Amniotic epithelial cell (primary cell): ENCODE measurements at places on chromosomes 11 and 22.

DNA sequence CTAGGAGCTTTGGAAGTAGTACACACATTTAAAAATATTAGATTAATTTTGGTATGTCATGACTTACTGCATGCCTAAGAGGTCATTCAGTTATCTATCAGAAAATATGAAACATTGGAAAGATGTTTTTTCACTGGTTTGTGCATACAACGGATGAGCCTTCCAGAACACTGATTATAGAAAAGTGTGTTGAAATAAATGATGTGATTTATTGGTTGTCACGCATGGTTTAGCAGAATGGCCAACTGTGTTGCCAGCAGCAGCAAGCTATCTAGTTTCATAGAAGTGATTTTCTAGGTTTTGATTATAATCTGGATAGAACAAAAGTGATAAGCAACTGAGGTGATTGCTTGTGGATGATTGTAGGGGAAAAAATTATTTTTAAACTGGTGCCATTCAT lies 53.6 kb downstream of the DDX10 start:
- peak; percentile 83 for DNase-seq

DNA sequence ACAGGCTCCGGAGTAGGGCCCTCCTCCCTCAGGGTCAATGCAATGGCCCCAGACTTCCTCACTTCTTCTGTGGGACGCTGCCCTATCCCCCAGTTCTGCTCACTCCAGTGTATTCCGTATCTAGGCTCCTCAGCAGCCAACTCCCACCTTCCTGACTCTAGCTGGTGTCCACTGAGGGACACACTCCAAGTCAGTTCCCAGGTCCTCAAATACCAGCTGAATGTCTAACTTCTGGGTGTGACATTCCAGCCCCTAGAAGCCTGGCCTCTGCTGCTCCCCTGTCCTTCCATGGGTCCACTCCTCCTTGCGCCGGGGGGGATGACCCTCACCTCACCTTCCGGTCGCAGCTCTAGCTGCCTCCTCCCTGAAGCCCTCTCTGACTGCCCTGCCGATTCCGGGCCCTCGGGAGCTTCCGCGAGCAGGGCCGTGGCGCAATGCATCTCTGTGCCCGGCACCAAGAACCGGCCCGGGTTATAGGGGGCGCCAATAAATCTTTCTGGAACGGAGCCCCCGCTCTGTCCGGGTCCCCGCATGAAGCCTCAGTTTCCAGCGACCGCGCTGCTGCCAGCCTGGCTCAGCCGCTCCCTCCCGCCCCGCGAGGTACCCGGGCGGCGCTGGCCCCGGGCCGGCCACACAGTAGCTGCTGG lies 15.4 kb downstream of the BAD start:
- peak; percentile 54 for DNase-seq

DNA sequence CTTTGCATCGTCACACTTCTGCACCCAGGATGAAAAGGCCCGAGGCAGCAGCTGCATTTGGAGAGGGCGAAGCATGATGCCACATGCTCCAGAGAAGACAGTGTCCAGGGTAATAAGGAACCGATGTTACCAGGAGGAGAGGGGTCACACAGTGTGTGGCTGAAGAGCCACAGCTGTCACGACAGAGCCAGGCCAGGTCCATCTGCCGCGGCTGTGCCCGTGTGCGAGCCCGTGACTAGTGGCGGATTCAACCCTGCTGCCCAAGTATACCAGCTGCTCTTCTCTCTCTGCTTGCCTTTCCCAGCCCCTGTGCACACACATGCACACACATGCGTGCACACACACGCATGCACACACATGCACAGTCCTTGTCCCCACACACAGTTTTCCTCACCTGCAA lies 1432.5 kb downstream of the BRD1 start:
- no peak for DNase-seq

DNA sequence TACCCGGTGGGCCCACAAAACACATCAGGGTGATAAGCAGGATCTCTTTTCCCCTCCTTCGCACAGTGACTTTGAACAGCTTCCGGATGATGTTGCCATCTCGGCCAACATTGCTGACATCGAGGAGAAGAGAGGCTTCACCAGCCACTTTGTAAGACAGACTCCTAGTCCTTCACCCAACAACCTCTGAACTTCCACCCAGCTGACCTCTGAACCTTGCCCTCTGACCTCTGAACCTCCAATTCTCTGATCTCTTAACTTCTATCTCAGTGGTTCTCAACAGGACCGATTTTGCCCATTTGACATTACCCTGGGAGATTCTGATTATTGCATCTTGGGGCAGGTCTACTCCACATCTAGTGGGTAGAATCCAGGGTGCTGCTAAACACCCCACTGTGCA lies 3.2 kb downstream of the NCF4 start:
- DNase-seq = no peak

DNA sequence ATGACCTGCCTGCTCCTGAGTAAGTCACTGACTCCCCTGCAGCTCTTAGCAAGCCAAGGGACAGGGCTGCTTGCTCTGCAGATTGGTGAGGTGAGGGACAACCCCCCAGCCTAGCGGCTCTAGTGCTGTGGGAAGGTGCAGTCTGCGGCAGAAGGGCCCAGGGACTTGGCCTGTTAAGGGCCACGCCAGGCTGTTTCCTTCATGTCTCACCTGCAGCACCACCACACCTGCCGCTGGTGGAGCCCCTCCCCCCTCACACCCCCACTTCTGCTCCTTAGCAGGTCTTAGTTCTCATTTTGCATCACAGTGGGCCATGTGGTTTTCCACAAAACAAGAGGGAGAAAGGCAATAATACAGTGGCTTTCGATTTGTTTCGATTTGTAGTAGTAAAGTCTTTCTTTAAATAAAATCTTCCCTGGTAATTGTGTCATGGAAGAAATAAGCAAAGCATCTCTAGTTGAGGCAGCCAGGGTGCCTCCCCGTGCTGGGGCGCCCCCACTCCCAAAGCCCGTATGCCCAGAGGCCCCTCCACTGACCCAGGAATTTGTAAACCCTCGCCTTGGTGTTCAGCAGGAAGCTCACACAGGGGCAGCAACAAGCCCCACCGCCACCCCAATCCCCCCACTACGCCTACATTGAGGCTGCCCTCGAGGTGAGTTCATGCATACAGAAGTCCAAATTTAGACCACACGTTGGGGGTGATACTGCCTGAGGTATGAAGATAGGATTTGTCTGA lies 86.5 kb upstream of the CLDN5 start:
- DNase-seq = no peak

GRCh38 chr11:72584293-72584938 lies 89.8 kb downstream of the PDE2A start:
- no peak for DNase-seq

GRCh38 chr11:36744375-36745168 lies 146.5 kb upstream of the RAG2 start:
- DNase-seq = peak; percentile 62

GRCh38 chr22:27638329-27639233 lies 163.0 kb downstream of the MN1 start:
- no peak for DNase-seq

DNA sequence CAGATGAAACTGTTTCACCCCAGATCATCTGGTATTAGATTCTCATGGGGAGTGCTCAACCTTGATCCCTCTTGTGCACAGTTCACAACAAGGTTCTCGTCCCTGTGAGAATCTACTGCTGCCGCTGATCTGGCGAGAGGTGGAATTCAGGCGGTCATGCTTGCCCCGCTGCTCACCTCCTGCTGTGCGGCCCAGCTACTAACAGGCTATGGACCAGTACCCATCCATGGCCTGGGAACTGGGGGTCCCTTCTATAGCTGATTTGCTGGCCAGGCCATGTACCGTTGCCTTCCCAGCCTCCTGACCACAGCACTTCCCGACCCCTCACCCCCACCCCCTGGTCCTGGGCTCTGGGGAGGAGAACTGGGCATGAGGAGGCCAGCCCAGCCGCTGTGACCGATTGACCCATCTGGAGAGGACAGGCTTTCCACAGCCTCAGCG lies 2.6 kb downstream of the PHLDA2 start:
- DNase-seq = no peak

DNA sequence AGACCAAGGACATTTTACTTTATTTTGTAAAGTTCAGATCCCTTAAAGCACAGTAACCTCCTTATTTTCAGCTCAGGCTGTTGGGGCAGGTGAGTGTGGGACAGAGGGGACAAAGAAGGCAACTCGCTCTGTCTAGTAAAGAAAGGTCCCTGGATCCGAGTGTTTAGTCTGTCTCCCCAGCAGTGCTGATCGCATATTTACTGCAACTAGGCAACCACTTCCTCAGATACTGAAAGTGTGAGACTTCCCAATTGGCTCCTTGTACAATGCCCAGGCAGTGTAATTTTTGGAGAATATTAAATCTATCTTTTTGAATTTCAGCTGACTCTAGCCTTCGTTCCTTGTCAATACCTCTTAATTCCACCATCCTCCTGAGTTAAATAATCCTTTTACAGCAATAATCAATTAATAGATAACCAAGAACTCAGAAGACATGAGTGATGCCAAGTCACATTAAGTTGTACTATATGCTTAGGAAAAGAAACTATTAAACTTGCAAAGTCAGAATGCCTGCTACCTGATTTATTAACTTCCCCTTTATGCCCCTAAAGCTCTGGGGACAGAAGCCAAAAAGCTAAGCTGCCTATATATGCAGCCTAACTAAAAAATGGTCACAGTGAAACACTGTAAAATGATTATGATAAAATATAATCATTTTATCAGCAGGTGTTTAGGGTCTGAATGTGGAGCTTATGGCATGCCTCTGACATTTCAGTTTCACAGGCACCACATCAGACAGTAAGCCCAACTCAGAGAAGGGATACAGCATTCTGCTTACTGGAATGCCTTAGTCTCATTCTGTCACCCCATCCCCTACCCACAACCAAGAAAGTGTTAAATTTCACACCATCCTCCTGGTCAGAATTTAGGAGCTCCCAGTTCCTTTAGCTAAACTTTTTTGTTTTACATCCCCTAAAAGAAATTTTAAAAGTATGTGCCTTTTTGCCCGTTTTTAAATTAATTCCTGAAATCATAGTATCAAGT lies 138.7 kb downstream of the TRIM44 start:
- no peak for DNase-seq

GRCh38 chr11:11387207-11387606 lies 34.2 kb upstream of the CSNK2A3 start:
- no peak for DNase-seq

DNA sequence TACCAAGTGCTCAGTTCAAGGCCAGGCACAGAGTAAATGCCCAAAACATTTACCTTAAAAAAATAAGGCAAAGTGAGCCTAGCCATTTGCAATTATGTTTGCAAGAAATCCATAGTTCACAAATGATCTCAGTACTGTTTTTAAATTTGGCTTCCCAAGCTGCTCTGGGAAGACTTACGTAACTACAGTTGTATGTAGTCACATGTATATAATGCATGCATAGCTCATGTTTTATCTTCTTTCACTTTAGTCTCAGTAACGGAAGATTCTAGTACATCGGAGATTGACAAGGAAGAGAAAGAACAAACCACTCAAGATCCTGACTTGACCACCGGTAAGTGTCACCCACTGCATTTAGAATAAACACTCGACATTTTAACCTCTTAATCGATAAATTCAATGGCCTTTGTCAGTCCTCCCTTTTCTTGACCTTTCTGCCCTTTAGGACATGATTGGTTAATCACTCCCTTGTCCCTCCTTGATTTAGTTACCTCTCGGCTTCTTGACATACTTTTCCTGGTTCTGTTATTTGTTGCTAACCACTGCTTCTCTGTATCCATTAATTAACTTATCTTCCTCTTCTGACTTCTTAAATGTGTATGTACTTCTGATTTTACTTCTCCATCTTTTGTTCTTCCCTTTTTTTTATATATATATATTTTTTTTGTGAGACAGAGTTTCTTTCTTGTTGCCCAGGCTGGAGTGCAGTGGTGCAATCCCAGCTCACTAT lies 18.0 kb upstream of the JHY start:
- no peak for DNase-seq

- no peak for DNase-seq
These were observed 8.2 kb upstream of the MYEOV start for GRCh38 chr11:69285766-69286165.

DNA sequence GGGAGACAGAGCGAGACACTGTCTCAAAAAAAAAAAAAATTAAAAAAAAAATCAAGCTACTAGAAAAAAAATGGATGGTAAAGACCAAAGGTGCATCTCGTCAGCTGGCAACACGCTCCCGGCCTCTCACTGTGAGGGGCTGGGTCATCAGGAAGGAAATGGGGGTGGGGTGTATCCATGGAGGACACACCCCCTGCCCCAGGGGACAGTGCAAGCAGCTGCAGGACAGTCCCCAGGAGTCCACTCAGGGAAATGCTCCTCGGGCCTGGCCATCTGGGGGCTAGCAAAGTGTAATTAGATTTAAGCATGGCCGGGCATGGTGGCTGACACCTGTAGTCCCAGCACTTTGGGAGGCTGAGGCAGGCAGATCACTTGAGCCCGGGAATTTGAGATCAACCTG lies 23.1 kb downstream of the TTLL1 start:
- DNase-seq = no peak

DNA sequence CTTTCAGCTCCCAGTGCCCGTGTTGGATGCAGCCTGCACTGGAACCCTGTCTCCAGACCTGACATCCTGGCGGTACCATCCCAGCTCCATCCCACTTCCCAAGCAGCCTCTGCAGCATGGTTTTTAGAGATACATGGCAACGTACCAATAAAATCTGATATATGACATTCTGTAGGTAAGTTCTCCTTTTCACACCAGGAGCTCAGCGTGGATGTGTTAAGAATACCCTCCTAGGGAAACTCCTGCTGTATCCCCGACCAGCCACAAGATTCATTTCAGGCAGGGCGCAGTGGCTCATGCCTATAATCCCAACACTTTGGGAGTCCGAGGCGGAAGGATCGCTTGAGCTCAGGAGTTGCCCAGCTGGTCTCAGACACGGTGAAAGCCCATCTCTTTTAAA lies 15.4 kb downstream of the APOL5 start:
- DNase-seq = no peak

- DNase-seq = no peak
These were observed 92.8 kb downstream of the DDX10 start for GRCh38 chr11:108757630-108758029.

DNA sequence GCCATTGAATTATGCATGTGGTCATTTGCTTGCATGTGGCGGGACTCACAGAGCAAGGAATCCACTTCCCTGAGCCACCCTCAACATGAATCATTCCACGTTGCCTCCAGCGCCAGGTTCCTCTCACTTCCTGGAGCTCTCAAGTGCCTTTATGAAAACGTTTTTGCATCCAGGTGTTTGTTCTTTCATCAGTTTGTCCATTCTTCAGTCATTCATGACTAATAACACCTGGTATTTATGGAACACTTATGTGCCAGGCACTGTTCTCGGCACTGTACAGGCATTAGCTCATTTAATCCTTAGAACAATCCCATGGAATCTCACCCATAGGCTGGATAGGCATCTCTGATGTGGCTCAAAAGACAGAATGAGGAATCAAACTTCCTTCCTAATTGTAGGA lies 256.1 kb upstream of the SYN3 start:
- DNase-seq = no peak

- DNase-seq = no peak
These were observed 11.3 kb downstream of the TMEM216 start for GRCh38 chr11:61403658-61404057.

GRCh38 chr11:111631666-111632039 lies 29.4 kb downstream of the SIK2 start:
- peak; percentile 81 for DNase-seq

- DNase-seq = no peak
These were observed 930.4 kb downstream of the OPCML start for GRCh38 chr11:132601875-132602274.
